Aorta (tissue), 5 donors: ENCODE measurements at places on chromosomes 5 and 9.

GRCh38 chr9:107919263-107919662 lies 429.7 kb upstream of the KLF4 start:
- no peak for DNase-seq

GRCh38 chr5:145830594-145830993 lies 4.5 kb downstream of the PRELID2 start:
- no peak for DNase-seq

- no peak for DNase-seq
Observed at GRCh38 chr5:150156027-150156368, 353 bp upstream of the PDGFRB start.

DNA sequence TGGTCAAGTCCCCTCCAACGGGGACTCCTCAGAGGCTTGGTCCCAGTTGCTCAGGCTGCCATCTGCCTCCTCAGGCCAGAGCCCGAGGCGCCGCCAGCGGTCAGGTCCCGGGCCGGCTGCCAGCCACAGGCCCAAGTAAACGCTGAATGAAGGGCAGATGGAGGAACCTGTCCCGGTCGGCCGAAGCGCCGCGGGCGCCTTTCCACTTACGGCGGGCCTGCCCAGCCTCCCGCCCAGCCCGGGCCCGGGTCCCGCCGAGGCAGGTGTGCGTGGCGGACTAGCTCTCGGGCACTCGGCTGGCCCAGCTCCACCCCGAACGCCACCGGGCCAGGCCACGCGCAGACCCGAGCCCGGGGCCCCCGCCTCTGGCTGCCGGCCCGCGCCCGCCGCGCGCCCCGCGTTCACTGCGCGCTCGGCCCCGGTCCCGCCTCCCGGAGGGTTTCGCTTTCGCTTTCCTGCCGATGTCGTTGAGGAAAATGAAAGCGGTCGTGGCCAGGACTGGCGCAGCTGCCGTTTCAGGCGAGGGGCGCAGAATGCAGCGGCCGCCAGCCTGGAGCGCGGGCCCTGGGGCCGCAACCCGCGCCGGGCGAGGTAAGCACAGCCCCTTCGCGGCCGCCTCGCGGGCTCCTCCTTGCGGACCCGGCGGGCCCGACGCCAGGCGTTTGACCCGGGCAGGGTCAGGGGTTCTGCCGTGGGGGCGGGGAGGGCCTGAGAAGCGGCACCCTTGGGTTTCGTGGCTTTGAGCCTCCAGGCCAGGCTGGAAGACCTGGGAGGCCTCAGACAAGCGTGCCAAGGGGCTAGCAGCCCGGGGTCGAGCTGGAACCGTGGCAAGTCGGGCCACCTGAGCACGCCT lies 41.2 kb downstream of the SLC22A5 start:
- DNase-seq, result peak; percentile 93

DNA sequence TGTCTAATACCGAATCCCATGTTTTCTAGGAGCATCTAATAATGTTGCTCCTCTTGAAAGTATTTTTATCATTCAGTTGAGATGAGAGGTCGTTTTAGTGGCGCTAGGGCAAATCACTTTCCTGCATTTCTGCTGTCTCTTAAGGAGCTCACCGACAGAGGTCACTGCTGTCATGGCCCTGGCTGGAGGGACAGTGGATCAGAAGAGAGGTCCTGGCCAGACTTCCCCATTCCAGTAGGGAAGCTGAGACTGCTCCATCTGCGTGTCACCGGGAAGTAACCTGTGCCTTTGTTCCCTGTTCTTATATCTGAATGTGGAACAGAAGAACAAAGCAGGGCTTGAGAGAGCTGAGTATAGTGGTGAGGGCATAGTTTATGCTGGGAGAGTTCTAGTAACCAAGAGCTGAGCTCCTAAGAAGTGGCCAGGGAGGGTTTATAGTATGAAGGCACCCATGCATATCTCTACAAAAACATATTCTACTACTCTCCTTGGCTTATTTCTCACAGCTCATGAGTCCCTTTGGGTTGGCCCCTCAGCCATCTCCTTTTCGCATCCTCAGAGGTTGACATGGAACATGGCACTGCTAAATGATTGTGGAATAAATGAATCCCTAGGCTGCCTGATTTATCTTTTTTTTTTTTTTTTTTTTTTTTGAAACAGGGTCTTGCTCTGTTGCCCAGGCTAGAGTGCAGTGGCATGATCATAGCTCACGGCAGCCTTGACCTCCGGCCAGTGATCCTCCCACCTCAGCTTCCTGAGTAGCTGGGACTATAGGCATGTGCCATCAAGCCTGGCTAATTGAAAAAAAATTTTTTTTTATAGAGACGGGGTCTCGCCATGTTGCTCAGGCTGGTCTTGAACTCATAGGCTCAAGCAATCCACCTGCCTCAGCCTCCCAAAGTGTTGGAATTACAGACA lies 27.2 kb downstream of the ATP6V0E1 start:
- no peak for DNase-seq

- no peak for DNase-seq
Observed at GRCh38 chr9:136190237-136190601, 14.7 kb downstream of the LHX3 start.

GRCh38 chr5:76958991-76959767 lies 6.3 kb downstream of the CRHBP start:
- DNase-seq, result no peak

- no peak for DNase-seq
Observed at GRCh38 chr5:10719965-10720364, 41.1 kb downstream of the DAP start.

- DNase-seq, result no peak
Observed at GRCh38 chr9:24832307-24832706, 286.6 kb upstream of the IZUMO3 start.

DNA sequence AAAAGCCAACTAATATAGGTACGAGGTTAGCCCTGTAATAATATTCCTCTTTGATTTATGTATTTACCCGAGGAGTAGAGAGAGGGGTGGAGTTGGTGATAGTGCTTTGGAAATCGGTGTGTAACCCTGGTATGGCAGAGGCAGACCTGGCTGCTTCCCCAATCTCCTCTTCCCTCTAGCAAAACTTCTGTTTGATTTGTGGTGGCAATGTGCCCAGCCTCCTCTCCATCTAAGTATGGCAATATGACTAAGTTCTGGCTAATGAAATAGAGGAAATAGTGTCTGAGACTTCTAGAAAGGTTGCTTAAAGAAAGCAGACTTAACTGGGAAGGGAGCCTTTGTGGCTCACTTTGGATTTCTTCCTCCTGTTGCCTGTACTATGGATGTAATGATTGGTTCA lies 491.1 kb downstream of the ENC1 start:
- no peak for DNase-seq

DNA sequence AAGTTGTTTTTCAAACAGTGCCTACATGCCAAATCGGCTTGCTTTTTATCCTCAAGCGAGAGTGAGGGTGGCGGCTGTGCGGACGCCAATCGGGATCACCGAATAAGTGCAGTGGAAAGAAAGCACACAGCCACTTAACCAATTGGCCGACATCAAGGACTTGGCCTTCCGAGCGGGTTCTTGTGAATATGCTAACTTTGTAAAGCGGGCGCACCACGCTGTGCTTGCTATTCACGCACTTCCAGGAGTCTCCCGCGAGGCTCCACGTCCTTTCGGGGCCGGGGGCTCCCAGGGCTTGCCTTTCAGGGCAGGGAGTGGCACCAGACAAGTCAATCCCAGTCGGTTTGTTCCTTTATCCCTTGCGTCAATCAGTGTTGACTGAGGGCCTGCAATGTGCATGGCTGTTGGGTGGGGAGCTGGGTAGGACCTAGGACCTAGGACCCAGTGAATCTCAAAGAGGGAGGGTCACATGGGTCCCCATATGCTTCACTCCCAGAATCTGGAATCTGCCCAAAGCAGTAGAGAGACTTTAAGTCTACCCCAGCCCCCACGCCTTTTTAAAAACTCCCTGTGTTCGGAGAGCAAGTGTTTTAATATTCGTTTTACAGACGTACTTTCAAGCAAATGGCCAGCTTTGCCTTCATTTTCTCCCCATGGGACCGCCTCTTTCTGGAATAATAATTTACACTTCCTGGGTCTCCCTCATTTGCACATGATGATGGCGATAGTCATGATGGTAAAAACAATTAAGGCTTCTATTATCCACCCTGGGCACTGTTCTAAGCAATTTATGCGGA lies 2.0 kb upstream of the GCNT4 start:
- DNase-seq, result peak; percentile 78

DNA sequence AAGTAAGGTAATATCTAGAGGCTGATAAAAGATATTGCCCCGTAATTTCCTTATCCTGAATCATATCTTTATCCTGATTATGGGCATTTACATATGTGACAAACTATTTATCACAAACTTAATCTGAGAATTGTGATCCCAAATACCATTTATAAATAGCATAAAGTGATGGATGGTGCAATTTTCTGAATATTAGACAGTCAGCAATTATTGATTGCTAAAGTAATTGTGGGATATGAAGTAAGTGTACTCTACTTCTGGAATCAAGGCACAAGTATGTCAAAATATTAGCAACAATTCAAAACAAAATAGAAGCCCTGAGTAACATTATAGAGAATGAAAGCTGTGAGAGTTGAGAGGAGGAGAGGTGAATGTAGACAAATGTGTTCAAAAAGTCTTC lies 361.9 kb upstream of the CDH6 start:
- DNase-seq, result no peak

GRCh38 chr5:14146725-14147124 lies 3.6 kb downstream of the TRIO start:
- DNase-seq, result no peak

DNA sequence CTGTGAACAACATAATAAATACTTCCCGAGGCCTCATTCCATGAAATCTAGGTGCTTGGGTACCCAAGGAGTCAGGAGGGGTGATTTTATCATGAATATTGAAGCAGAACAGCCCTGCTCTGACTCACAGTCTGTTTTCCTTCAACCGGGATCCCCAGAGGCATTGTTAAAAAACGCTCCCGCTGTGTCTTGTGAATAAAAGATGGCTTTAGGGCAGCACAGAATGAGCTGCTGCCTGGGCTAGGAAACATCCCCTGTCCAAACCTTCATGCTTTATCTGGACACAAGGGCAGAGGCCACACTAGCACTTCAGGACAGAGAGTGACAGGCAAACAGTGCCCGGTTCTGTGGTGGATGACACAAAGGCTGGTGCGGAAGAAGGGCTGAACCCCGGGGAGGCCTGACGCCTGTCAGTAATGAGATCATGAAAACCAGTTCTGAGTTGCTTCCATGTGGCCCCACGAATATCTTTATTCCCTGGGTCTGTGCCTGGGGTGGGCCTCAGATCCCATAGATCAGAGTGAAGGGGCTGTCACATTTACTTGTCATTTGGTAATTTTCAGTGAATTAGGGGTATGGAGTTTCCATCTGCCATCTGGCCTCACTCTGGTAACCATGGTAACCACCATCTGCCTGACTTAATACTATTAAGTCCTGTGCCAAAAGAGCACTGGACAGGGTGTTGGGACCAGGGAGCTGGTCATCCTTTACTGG lies 2.6 kb downstream of the IGFBPL1 start:
- DNase-seq, result no peak

GRCh38 chr5:108451269-108451668 lies 69.4 kb upstream of the FBXL17 start:
- no peak for DNase-seq

DNA sequence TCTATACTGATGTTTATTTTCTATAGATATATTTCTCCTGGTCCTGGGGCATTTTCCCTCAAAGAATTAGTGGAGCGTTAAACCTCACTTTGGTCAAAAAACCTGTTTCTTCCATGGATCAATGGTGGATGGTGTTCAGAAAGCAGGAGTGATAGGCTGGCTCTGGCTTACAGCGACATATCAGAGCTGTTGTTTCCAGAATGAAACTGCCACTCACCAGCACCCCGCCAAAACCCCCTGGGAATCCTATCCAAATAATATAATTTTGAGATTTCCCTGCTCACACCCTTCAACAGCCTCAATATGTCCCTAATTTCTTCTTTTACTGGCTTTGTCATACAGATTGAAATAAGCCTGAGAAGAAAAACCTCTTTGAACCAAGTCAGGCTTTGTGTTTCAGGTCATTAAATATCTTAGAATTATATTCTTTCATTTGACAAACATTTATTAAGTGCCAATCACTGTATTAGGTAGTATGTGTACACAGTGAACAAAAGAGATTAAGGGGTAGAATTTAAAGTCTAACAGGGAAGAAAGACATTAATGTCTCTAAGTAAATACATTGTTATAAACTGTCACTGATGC lies 144.5 kb upstream of the GPR151 start:
- DNase-seq, result no peak

- DNase-seq, result no peak
Observed at GRCh38 chr9:112327718-112328450, 5.5 kb downstream of the PTBP3 start.

GRCh38 chr9:100674419-100675122 lies 96.7 kb downstream of the CAVIN4 start:
- DNase-seq, result no peak

GRCh38 chr5:127935398-127935797 lies 148.2 kb upstream of the SLC12A2 start:
- DNase-seq, result no peak

- DNase-seq, result no peak
Observed at GRCh38 chr5:53378590-53379247, 101.7 kb upstream of the FST start.

DNA sequence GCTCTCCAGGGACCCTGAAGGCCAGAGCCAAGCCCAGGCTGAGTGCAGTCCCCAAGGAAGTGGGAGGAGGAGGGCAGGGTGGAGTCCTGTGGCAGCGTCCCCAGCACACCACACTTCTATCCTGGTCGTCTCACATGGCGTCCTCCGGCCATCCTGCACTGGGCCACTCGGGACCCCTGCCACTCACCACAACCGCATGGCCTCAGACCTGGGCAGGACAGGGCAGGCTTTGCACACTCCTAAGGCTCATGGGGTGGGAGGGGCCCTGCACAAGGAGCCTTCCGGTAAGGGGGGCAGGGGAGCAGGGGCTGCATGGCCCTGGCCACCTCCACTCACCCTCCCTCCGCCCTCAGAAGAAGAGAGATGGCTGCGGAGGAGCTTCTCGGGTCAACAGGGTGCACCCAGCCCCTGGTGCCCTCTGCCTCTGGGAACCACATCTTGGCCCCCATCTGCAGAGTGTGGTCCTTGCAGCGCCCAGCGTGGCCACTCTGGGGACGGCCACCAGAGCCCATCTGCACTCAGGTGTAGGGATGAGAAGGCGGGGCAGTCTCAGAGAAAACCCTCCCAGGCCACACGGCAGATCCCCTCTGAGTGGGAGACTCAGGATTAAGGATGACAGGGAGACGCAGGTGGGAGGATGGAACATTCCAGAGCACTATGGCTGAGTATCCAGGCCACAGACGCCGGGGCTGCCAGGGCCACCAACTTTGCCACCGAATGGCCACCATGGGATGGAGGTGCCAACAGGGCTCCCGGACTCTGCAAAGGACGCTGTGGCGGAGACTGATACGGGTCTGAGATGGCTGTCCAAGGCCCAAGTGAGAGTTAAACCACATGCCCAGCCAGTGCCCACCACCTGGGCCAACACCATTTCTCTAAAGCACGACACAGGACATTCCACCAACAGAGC lies 7.6 kb downstream of the TPPP start:
- DNase-seq, result peak; percentile 62

- no peak for DNase-seq
Observed at GRCh38 chr5:89255845-89256463, 373.0 kb upstream of the MEF2C start.

GRCh38 chr5:73883646-73884045 lies 257.6 kb downstream of the ARHGEF28 start:
- DNase-seq, result no peak
